Liver (tissue), 10 donors: ENCODE measurements at places on chromosomes 6 and 20. TPM values are rescaled to one million over a fixed set of nuclear protein-coding genes. Genes with fewer than 3 reads are reported as not detected.

Gene NDUFAF5
- 6.6 TPM for total RNA-seq

DNA sequence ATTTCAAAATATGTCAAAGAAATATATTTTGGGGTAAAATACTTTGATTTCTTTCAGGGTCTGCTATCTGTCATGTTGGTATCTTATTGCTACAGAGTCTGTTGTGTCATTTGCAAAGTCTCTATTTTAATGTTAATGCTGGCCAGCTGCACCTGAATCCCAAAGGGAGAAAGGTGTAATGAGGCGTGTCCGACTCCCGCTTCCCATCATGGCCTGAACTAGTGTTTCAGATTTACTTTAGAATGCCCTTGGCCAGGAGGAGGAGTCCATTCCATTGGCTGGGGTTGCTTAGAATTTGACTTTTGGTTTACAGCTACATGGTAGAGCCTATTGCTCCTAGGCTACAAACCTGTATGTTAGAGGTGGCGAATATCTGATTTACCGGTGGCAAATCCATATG, 69.3 kb downstream of the FAM50B start:
- H3K4me1 ChIP-seq: no peaks in the 10 kb centered on the region
- H3K27me3 ChIP-seq: no peaks in the 10 kb centered on the region
- DNase-seq: no peak
- H3K4me3 ChIP-seq: no peak overlapping the region
- H3K27ac ChIP-seq: no peak overlapping the region

Gene POFUT1
- total RNA-seq: 43.3 TPM

Gene TMEM244
- not detected for total RNA-seq

- no peak overlapping the region for H3K27ac ChIP-seq
- no peak overlapping the region for H3K4me3 ChIP-seq
- peaks cover 31% of the 10 kb centered on the region for H3K4me1 ChIP-seq
- H3K36me3 ChIP-seq: no peaks in the 10 kb centered on the region
These were observed 100.4 kb downstream of the SNX5 start for GRCh38 chr20:17868151-17868550.

Gene BPIFB2
- total RNA-seq: 3.7 TPM

GRCh38 chr6:16519265-16520242, 241.7 kb downstream of the ATXN1 start:
- no peak overlapping the region for H3K4me3 ChIP-seq
- peaks cover 4% of the 10 kb centered on the region for H3K36me3 ChIP-seq
- H3K27ac ChIP-seq: no peak overlapping the region
- no peak for DNase-seq

- no peaks in the 10 kb centered on the region for H3K4me1 ChIP-seq
- no peaks in the 10 kb centered on the region for H3K36me3 ChIP-seq
- H3K27me3 ChIP-seq: no peaks in the 10 kb centered on the region
- no peak overlapping the region for H3K4me3 ChIP-seq
- DNase-seq: no peak
These were observed 30.8 kb downstream of the FBXO5 start for GRCh38 chr6:152952045-152952444.

GRCh38 chr6:4359108-4359730, 223.8 kb upstream of the ECI2 start:
- no peaks in the 10 kb centered on the region for H3K4me1 ChIP-seq
- no peak for DNase-seq
- no peaks in the 10 kb centered on the region for H3K27me3 ChIP-seq
- no peak overlapping the region for H3K27ac ChIP-seq
- H3K4me3 ChIP-seq: no peak overlapping the region

Gene SNRPB2
- 13.9 TPM for total RNA-seq

Gene SRXN1
- 22.8 TPM for total RNA-seq

GRCh38 chr6:107235511-107235910, 120.2 kb upstream of the BEND3 start:
- H3K36me3 ChIP-seq: peaks cover 3% of the 10 kb centered on the region
- no peaks in the 10 kb centered on the region for H3K27me3 ChIP-seq
- H3K4me3 ChIP-seq: no peak overlapping the region
- DNase-seq: no peak
- no peak overlapping the region for H3K27ac ChIP-seq
- peaks cover 3% of the 10 kb centered on the region for H3K4me1 ChIP-seq

- H3K4me1 ChIP-seq: peaks cover 1% of the 10 kb centered on the region
- H3K36me3 ChIP-seq: no peaks in the 10 kb centered on the region
- H3K27me3 ChIP-seq: no peaks in the 10 kb centered on the region
- peak overlapping the region; percentile 99 for H3K27ac ChIP-seq
- peak overlapping the region; percentile 79 for H3K4me3 ChIP-seq
These were observed 950 bp downstream of the KCTD20 start for GRCh38 chr6:36443471-36444428.

Gene HIVEP2
- 1.7 TPM for total RNA-seq

Gene CFAP61
- total RNA-seq: not detected

DNA sequence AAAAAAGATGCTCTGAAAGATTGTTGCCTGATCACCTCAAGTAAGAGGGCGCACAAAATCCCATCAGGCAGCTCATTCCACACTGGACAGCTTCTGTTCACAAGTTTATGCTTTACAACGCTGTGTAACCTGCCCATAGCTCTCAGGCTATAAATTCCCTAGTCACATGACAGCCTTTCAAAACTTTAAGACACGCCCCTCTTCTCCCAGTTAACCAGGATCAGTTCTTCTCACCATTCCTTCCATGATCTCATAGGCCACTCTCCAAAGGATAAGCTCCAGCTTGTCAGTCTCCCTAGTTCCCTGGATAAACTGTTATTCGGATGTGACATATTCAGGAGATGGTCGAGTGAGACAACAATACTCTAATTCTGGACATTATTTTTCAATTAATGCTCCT, 15.0 kb downstream of the ADNP start:
- H3K4me3 ChIP-seq: no peak overlapping the region
- no peak for DNase-seq
- H3K27ac ChIP-seq: no peak overlapping the region
- peaks cover 19% of the 10 kb centered on the region for H3K4me1 ChIP-seq

- peaks cover 6% of the 10 kb centered on the region for H3K4me1 ChIP-seq
- H3K36me3 ChIP-seq: no peaks in the 10 kb centered on the region
- no peak overlapping the region for H3K27ac ChIP-seq
- no peaks in the 10 kb centered on the region for H3K27me3 ChIP-seq
- no peak overlapping the region for H3K4me3 ChIP-seq
- DNase-seq: no peak
These were observed 1.4 kb upstream of the LIN28B start for GRCh38 chr6:104955491-104955890.

DNA sequence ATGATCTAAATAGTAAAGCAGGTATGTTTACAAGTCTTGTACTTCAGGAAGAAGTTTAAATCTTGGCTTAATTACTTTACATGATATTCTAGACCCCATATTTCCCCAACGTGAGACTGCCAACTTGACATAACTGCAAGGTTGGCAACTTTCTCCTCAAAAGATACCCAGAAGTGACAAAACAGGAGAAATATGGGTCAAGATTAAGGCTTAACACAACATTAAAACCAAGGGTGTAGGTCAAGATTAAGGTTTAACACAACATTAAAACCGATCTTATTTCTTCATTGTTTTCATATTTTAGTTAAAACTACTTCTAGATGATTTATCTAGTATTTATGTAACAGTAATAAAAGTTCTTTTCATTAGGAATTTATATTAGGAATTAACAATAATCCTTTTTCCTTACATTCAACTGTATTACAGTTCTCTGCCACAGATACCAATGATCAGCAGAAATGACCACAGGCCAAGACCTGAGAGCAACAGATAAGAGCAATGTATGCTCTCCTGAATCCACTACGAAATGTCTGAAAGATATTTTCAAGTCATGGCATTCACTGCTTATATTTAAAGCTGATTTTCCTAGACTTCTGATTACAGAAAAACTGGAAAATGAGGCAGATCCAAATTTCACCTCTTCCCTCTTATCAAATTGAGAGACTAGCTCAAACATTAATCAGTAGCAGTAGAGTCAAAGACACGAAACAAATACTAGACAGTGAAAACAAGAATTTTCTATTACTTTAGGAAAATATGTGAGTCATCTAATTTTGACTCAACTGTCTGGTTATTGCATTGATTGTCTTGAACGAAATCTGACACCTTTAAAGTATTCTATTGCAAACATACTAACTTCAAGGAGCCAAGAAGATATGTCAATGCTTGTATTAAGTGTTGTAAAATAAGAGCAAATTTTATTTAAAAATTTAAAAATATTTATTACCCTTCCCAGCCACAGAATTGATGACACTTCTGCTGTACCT, 72.3 kb downstream of the RNGTT start:
- H3K4me3 ChIP-seq: no peak overlapping the region
- no peaks in the 10 kb centered on the region for H3K27me3 ChIP-seq
- H3K36me3 ChIP-seq: no peaks in the 10 kb centered on the region
- no peak for DNase-seq

DNA sequence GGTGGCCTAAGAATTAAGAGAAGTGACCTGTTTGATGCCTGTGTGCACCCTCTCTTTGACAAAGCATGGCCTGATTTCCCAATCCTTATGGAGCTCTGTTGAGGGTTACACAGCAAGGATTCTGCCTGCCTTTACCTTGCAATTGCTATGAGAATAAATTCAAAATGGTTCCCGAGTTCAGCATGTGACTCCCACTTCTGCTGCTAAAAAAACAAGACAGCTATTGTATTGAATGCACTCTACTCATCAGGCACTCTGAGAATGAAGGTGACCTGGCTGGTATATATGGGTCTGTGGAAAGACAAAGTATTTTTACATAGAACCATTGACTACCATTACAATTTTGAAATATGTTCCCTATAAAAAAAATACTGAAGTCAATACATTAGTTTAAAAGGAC, 190.3 kb downstream of the ATXN1 start:
- no peaks in the 10 kb centered on the region for H3K4me1 ChIP-seq
- DNase-seq: no peak
- H3K36me3 ChIP-seq: peaks cover 1% of the 10 kb centered on the region
- no peak overlapping the region for H3K27ac ChIP-seq
- H3K27me3 ChIP-seq: no peaks in the 10 kb centered on the region
